Hair follicular keratinocyte (primary cell): ENCODE measurements at places on chromosomes 2 and 18. TPM values are rescaled to one million over a fixed set of nuclear protein-coding genes. Genes with fewer than 3 reads are reported as not detected.

Gene PTPRN
- 0.08 TPM in 1 of 2 replicates, not detected in the other for total RNA-seq

Gene UGT1A3
- not detected in 2 replicates for total RNA-seq

Gene FOXI3
- not detected in 2 replicates for total RNA-seq

Gene CCDC102B
- total RNA-seq = 0.86 and 1.4 TPM in 2 replicates

Gene PPP4R1
- total RNA-seq = 111 and 115 TPM in 2 replicates

Gene FBXO48
- 0.72 and 0.78 TPM in 2 replicates for total RNA-seq
